Sigmoid colon (tissue), 7 donors: ENCODE measurements at places on chromosomes 6 and 20. TPM values are rescaled to one million over a fixed set of nuclear protein-coding genes. Genes with fewer than 3 reads are reported as not detected.
A peak's percentile ranks its signal among the peaks of the same experiment; 100 is the strongest.

DNA sequence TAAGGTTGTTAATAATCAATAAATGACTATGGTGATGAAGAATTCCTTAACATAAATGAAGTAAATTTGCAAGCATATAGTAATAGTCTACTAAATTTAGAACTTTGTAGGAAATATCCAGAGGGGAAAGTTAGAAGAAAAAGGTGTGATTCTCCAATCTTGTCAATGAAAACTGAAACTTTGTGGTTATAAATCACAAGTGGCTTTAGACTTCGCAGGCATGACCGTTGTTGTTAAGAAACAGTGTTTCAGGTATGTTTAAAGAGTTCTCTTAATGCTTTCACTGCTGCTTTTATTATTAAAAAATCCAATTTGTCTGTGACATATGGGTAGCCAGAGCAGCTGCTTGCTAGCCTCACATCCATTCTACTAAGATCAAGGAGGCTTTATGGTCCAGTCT is 475.6 kb upstream of the ADGRB3 start:
- DNase-seq = no peak

DNA sequence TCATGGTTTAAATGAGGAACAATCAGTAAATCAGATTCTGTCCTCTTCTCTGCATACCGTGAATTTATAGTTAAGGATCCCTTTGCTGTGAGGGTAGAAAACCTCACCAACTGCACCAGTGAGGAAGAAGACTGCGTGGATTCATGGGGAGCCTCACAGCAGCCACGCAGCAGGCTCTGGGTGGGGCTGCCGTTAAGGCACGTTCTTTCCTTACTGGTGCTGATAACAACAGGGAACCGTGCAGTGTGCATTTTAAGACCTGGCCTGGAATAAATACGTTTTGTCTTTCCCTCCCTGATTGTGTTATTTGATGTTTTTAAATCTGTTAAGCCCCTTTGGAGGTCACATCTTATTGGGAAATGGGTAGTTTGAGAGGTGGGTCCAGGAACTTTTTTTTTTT is 17.6 kb upstream of the MYLK2 start:
- DNase-seq = no peak

- DNase-seq = no peak
These were observed 384.6 kb downstream of the CDKAL1 start for GRCh38 chr6:20918868-20919267.

DNA sequence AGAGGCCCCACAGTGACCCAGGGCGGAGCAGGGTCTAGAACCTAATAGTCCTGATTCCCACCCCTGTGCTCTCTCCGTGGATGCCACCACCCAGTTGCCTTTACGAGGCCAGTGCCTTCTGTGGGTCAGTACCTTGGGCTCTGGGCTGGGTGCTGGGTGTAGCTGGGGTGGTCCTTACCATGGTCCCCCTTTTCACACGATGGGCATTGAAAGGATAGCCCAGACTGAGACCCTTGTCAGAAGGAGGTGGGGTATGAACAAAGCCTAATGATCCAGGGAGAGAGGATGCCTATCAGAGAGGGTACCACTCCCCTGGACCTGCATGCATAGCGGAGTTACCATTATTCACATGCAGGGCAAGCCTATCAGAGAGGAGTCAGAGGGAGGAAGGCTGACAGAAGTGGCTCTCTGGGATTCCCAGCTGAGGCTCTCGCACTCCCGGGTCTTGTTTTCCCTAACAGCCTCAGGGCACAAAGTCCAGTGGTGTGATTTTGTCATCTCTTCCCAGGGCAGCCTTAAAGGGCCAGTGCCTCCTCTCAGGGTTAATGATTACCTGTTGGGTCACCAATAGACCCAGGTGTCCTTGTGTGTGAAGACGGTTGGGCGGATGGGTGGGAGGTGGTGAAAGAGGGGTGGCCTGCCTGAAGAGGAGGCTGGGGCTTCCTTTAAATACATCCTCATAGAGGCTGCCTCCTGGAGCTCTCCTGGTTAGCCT is 36.2 kb downstream of the VEGFA start:
- no peak for DNase-seq

DNA sequence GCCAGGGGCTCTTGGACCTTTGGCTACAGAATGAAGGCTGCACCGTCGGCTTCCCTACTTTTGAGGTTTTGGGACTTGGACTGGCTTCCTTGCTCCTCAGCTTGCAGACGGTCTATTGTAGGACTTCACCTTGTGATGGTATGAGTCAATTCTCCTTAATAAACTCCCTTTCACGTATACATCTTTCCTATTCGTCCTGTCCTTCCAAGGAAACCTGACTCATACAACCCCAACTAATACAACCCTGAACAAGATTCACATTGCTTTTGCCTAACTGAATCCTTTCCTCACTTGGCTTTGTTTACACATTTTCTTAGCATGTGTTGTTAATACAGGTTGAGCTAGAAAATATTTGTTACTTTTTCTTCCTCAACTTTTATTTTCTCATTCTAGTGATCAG is 21.9 kb downstream of the TBXT start:
- no peak for DNase-seq

GRCh38 chr6:21634582-21634981 is 41.0 kb downstream of the SOX4 start:
- no peak for DNase-seq

DNA sequence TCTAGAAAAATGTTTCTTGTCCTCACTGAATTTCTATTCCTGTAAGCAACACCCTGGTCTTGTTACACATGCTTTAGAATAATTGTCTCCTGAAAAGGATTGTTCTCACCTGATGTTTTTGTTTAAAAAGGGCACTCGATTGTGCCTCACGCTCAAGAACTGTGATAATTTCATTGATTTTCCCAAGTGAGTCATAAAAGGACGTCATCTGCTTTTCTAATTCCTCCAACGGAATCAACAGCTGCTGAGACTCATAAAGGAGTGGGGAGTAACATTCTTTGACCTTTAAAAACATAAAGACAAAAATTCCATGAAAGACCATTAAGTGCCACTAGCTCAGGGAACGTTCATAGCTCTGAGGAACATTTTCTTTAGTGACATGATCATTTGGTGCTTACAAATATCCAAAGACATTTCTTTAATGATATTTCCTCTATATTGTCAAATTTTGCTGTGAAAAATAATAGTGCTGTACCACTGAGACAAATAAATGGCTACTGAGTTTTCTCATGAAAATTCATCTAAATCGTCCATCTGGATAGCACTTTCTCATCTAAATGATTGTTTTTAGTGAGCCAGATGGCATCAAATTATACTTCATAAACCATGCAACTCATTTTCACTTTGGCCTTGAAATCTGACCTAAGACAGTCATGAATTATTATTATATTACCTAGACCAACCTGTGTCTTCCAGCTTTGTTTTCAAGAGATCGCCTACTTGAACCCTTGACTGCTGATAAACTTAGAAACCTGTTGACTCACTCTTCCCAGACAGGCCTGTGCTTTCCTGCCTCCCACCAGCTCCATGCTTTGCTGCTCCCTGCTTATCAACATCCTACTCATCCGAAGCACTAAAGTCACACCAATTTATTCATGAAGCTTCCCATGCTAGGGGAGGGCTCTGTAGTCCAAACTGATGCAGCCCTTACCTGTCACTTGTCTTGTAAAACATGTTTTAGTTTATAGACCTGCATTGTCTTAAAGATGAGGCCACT is 178.2 kb downstream of the SYNE1 start:
- DNase-seq = no peak

GRCh38 chr20:49705358-49705757 is 8.3 kb downstream of the B4GALT5 start:
- DNase-seq = no peak

DNA sequence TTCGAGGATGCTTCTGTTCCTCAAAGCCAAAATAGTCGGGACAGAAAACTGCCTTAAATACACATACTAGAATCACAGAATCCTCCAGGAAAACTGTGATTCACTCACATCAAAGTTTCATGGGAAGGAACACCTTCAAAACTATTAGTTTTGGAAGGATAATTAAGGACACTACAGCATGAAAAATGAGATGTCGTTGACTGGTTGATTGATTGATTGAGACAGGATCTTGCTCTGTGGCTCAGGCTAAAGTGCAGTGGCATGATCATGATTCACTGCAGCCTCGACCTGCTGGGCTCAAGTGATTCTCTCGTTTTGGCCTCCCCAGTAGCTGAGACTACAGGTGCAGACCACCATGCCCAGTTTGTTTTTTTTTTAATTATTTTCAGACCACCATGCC is 25.7 kb upstream of the MAP3K4 start:
- DNase-seq = no peak

DNA sequence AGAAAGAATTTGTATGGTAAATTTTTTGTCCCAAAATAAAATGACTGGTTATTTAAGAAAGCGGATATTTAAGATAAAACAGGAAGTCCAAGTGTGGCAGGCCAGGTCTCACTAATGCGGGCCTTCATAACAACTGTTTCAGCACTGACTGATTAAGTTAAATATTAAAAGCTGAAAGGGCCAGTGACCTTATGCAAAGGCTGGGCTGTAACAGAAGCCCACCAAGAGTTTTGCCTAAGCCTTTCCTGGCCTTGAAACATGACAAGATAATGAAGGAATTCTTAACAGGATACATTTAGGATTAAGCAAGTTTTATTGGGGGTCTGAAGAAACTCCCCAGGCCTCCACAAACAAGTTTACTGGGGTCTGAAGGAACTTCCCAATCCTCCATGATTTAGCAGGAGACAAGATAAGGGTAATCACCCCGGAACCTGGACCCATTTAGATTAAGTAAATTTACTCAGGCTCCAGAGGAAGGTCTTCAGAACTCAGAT is 36.3 kb downstream of the ZNF133 start:
- DNase-seq = no peak

- DNase-seq = peak; percentile 91
These were observed 11.2 kb upstream of the PSMG4 start for GRCh38 chr6:3247255-3248146.

GRCh38 chr20:41287327-41287726 is 30.2 kb downstream of the ZHX3 start:
- DNase-seq = no peak

DNA sequence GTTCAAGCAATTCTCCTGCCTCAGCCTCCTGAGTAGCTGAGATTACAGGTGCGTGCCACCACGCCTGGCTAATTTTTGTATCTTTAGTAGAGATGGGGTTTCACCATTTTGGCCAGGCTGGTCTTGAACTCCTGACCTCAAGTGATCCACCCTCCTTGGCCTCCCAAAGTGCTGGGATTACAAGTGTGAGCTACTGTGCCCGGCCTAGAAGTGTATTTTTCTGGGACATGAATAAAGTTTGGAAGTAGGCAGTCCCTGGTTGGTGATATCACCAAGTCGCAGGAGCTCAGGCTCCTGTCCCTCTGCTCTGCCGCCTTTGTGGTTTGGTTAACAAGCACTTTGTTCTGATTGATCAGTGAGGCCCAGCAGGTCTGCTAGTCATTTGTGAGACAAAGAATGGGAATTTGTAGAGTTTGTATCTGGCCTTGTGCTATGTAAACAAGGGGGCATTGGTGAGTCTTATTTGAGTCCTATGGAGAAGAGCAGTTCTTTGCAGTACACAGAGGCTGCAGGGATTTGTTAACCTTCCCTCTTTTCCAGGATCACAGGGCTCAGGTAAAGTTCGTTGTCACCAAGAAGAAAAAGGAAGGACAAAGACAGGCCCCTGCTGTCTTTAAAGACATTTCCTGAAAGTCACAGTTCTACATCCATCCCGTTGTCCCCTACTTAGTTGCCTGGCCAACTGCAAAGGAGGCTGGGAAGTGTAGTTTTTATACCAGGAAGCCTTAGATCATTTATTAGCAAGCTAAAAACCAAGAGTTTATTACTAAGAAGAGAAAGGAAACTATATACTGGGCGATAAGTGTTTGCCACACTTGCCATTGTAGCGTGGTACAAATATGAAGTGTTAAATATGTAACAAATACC is 13.1 kb downstream of the MTHFD1L start:
- no peak for DNase-seq

GRCh38 chr20:62892348-62893304 is 31.0 kb upstream of the TCFL5 start:
- no peak for DNase-seq

GRCh38 chr6:121237859-121238258 is 96.4 kb downstream of the TBC1D32 start:
- no peak for DNase-seq

GRCh38 chr20:53828088-53828681 is 234.5 kb upstream of the ZNF217 start:
- peak; percentile 73 for DNase-seq

DNA sequence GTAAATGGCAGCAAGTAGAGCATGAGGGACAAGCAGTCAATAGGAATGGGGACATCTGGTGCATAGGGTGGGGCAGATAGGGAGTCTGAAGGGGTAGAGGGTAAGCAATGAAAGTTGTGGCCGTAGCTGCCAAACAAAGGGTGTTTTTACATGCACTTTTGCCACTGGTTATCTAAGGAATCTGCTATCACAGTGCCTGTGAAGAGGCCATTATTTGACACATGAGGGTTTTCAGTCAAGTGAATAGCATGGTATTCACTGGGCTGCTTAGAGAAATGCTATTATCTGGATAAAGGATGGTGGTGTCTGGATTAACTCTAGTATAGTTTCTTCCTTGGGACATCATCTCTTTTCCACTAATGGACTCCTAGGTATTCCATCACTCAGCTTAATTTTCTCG is 118.2 kb downstream of the CARMIL1 start:
- DNase-seq = no peak

DNA sequence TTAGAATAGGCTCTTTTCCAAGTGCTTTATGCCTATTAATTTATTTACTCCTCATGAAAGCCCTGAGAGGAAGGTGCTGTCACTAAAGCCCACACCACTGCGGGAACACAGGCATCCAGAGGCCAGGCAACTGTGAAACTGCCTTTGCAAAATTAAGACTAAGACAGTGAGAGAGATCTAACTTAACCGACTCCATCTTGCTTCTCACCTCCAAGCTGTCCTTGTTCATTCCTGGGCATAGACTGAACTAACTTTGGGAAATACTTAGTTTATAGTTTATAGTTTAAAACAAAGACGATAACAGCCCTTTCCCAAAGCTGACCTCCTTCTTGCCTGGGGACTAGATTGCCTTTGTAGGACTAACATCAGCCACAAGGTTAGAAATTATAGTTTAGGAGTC is 80.1 kb downstream of the RSPH3 start:
- no peak for DNase-seq

Gene BFSP1
- not detected for polyA plus RNA-seq

Gene OR10C1
- not detected for polyA plus RNA-seq

Gene FAM83C
- polyA plus RNA-seq = under 0.01 TPM

Gene RIMS1
- polyA plus RNA-seq = not detected

Gene TPX2
- 24.0 TPM for polyA plus RNA-seq

Gene VSX1
- polyA plus RNA-seq = not detected

Gene SNAP91
- polyA plus RNA-seq = not detected

Gene ULBP2
- not detected for polyA plus RNA-seq

Gene PRKN
- polyA plus RNA-seq = 0.69 TPM

Gene MRPL14
- 85.6 TPM for polyA plus RNA-seq

Gene SLC17A2
- not detected for polyA plus RNA-seq

Gene TAGAP
- 1.2 TPM for polyA plus RNA-seq

Gene OR2B6
- 0.12 TPM for polyA plus RNA-seq
